ENCODE measurements at places on chromosomes 1 and 21.

- no peak for DNase-seq
Measured at GRCh38 chr21:15644489-15644888, 85.3 kb upstream of the USP25 start.

DNA sequence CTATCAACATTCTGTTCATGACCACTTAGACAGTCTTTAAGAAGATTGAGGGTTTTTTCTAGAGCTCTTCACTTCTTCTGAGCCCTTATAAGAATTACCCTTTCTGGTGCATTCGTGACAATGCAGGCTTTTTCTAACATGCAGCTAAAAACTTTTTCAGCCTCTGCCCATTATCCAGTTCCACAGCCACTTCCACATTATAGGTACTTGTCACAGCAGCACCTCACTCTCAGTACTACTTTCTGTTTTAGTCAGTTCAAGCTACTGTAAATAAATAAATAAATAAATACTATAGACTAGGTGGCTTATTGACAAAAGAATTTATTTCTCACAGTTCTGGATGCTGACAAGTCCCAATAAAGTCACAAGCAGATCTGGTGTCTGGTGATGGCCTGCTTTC is 284.4 kb upstream of the PKN2 start:
- DNase-seq = no peak

DNA sequence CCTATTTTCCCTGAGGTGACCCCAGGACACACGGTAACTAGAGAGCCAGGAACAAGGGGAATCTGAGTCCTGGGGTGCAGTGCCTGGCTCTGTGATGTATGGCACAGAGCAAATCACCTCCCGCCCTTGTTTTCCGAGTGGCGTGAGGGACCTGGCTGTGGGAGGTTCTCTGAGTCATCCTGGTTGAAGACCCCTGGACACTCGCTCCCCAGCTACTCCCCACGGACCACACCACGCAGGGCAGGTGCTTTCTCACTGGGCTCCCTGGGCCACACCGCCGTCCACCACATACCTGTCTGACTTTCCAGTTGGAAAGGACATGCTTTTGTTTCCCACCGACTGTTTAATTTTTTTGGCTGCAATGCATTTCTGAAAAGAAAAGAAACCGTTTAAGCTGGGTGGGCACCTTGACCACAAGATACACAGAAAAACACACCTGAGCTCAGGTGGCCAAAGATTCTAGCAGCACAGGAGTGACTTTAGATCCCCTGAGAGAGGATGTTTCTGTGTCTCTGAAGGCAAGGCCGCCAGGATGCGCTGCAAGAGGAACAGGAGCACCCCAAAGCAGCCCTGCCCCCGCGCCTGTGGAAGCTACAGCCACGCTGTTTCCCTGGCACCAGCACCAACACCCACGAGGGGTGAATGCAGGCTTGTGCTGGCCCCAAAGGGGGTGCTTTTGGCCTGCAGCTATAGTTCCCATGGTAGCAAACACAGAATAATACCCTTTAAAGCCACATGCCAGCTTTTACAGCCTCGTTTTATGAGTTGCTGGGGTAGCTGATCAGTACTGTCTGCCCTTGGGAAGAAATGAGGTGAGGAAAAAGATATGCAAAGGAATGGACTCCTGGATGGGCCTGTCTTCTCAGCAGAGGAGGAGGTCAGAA is 8.1 kb upstream of the SRM start:
- DNase-seq = no peak

DNA sequence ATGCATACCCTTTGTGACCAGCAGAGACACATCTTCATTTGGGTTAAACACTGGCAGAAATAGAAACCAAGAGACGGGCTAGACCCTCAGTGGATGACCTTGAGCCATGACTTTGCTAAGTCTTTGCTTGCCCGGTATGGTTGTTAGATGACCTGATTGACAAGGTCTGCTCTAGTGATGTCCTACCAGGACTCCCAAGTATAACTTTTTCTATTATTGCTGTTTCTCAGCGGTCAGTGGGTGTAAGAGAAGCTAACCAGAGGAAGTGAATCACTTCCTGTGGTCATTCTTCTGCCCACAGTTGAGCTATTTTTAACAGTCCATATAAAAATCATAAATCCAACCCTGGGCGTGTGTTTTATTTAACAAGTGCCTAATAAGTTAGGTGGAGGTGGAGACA is 126.2 kb upstream of the ETS2 start:
- no peak for DNase-seq
